ENCODE measurements at places on chromosomes 12 and 14.

GRCh38 chr14:100868621-100869370, 34.7 kb downstream of the RTL1 start:
- DNase-seq: no peak

DNA sequence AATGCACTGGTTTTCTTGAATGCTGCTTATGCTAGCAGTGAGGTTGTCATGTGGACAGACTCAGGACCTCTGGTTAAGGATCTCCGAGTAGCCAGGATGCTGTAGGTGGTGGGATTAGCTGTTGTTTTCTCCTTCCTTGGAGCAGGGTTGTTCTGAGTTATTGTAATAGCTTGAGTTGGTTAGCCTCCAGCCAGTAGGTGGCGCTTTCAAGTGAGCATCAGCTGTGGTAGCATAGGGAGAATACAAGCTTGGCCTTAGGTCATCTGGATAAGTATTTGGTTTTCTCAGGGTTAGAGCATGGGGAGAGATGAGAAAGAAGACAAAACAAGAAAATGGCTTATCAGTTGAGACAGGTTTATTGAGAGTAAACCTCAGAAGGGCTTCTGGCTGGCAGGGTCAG, 299.7 kb upstream of the FBXO33 start:
- no peak for DNase-seq

DNA sequence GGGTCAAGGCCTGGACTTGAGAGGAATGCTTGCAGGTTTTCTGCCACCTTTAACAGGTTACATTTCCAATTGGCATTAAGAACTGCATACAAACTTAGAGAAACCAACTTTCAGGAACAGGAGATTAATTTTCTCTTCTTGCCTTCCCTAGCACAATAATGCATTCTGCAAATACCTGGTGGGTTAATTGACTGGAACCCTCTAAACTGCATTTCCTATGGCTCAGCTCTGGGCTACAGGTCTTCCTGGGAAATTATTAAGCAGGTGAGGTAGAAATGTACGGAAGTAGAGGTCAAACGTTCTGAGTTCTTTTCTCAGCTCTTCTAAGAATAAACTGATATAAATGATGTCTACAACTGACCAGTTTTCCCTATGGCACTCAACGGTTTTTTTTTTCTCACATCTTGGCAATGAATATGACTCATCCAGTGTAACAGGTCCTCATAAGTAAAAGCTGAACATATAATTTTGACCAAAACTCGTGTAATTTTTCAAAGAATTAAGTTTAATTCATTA, 144.9 kb upstream of the PELI2 start:
- no peak for DNase-seq

GRCh38 chr12:52355176-52355575, 12.1 kb downstream of the KRT85 start:
- no peak for DNase-seq

DNA sequence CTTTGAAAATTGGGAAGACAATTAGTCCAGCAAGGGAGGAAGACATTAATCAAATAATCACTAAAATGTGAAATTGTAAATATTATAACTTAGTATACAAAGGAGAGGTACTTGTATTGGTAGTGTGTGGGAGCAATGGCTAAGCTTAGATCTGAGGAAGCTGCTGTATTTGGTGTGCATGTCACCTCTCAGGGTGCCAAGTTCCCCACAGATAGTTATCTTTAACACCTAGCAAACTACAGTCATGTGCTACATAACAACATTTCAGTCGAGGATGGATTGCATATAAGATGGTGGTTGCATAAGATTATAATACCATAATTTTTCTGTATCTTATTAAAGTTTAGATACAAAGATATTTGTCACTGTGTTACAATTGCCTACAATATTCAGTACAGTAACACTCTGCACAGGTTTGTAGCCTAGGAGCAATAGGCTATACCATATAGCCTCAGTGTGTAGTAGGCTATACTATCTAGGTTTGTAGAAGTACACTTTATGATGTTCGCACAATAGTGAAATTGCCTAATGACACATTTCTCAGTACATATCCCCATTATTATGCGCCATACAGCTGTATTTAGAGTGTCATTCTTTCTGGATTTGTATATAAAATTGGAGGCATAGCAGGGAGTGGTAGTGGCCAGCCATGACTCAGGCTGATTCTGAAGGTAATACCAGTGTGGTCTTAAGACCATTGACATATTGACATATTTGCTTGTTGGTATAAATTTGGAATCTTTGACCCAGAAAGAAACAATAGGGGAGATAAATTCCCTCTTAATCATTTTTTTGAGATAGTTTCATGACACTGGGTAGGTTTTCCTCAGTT, 55.8 kb downstream of the RAD51B start:
- DNase-seq: no peak

GRCh38 chr14:100819453-100819828, 6.5 kb upstream of the MEG3 start:
- no peak for DNase-seq

GRCh38 chr12:82745807-82746206, 59.1 kb downstream of the TMTC2 start:
- DNase-seq: no peak

DNA sequence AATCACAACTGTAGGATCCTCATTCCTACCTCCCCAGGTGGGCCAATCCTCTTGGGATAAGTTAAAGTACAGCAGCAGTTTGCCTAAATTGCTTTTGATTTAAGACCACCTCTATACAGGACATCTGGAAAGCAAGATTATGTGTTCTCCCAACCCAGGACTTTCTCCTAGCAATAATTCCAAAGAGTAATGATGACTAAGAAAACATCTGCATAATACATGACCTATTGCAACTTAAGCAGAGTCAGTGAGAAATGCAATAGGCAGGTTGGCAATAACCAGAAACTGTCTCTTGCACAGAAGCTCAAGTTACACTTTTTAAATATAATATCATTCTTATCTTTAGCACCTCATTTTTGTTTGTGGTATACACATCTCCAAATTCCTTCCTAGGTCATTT, 275.4 kb downstream of the TRHDE start:
- DNase-seq: no peak

DNA sequence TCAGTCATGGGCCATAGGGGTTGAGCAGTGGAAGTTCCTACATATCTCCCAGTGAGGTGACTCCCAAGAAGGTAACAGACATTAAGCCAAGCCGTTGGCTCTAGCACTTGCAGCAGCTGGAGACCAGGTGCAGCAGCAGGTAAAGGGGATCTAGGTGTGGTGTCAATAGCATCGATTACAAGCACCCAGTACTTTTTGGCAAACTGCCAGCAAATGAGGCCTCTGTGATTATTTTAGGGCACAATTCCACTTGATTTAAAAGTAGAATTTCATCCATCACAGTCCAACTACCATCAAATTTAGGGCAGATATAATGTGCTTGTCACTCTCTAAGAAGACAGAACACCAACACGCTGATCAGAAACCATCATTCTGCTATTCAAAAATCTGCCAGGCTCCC, 224.1 kb upstream of the EGLN3 start:
- no peak for DNase-seq

DNA sequence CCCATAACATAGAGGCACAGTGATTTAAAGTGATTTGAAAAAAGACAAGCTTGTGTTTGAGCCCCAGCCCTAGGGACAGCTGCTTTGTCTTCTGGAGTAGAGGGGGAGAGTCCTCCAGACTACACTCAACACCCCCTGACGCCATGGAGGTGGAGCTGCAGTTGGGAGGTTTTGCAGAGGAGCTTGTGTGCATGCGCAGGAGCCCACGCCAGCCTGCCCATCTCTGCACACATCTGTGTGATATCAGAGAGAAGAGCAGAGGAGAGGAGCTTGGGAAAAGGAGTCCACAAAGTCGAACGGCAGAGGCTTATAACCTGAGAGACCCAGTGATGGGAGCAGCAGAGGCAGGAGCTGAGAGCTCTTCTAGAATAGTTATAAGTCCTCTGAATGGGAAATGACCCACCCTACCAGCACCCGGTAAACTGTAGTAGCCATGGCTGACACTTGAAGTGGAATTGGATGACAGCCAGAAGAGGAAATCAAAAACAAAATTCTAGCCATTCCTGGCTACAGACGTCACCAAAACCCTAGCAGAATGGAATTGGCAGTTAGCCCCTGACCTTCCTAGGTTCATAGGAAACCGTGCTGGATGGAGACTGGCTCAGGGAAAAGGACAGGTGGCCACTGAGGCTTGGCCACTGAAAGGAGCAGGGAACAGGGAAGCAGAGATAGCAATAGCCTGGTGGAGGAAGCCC, 185.1 kb upstream of the VASH1 start:
- no peak for DNase-seq

DNA sequence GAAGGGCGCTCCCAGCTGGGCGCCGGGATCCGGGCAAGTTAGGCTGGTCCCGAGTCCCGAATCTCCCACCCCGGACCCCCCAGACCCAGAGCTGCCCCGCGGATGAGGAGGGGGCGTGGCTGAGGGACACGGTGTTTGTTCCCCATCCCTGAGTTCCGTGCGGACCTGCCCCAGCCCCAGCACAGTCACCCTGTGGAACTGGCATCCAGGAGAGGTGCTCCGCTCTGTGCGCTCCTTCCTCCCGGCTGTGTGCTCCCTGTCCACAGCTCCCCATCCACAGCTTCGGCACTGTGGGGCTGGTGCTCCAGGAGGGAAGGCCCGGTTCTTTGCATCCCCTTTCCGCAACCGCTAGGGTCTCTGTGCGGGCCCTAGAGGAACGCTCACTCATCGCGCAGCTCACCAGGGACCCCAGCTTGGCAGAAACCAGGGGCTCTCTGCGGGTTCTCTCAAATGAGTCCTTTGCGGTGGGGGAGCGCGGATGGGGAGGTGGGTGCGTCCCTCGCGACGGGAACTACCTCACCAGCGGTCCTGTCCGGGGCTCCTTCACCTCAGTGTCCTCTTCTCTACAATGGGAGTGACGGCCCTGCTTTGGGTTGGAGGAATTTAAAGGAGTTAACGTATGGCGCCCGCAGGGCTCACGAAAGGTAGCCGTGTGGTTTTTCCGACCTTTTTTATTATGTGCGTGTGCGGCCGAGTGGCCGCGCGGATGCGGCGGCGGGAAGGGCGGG, 845 bp downstream of the TMEM132C start:
- no peak for DNase-seq

DNA sequence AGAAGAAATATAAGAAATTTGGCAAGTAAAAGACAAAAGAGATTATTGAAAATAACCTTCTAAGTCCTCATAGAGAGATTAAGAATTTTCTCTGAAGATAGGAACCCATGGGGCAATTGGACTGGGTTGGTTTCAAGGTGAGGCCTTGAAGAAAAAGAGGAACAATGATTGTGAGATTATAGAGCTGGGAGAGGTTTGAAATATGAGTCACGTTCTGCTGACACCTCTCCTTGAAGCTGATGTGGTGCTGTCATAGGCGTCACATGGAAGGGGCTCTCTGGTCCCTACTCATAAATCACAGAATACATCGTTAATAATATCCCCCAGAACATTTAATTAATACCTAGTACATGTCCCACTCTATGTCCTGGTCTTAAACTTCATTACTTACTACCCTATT, 227.6 kb upstream of the PDE3A start:
- DNase-seq: no peak

GRCh38 chr12:11633968-11634367, 15.5 kb upstream of the ETV6 start:
- DNase-seq: no peak

DNA sequence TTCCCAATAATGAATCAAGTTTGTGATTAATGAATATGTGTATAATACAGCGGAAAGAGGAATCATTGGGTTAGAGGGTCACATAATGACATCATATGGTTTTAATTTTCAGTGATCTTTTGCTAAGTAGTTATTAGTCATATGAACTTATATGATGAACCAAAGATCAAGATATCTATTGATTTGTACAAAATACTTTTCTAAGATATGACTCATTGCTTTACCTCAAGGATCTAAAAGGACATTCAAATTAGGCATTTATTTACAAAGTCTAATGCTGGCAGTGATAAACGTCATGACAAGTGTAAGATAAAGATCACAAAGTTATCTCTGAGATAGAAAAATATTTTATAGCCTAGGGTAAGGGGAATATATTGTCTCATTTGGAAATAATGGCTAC, 417.8 kb downstream of the RPL10L start:
- DNase-seq: no peak

DNA sequence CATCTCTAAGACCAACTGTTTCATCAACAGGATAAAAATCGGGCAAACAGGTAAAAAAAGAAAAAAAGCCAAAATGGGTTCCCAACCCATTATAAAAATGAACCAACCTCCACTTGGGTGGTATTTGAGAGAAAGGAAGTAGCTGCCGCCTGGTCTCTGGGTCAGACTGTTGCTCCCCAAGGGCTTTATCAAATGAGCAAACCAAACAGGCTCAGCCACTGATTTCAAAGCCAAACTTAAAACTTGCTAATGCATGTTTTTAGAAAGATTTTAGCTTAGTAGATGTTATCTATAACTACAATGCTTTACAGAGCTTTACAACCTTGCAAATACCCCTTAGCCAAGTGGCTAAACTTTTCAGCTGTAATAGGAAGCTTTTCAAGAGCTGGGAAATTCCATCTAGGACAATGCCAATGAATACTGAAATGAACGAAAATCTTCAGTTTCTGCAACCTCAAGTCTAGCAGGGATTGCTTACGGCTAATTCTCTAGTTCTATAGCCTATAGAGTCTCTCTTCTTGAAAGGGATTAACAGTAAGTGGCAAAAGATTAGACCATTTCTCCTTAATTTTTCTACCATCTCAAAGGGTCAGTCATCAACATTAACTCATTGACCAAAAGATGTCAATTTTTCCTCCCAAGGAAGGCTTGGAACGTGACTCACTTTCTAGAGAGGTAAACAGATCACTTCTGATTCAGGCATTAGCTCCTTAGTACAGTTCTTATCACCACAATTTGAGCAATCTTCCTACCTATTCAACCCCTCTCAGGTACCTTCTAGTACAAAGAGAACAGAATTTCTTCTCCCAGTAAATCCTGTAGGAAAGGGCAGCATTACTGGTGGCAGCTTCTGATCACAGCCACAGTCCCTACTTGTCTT, 4.2 kb downstream of the PPM1H start:
- DNase-seq: no peak

DNA sequence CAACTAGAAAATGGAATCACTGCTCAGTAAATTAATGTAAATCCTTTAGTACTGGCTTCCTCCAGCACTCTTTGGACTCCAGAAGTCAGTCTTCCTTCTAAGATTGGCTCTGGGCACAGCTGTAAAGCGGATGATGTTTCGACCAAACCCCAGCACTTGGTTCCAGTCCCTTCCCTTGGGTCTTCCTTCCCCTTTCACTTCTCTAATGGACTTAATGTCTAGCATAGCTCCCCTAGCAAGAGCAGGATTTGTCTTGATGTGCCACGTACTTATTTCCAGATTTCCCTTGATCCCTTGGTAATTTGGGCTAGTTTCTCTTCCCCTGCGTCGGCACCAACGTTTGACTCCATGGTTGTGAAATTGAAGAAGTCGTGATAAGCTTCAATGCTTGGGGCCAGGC, 28.3 kb downstream of the C12orf75 start:
- DNase-seq: no peak

DNA sequence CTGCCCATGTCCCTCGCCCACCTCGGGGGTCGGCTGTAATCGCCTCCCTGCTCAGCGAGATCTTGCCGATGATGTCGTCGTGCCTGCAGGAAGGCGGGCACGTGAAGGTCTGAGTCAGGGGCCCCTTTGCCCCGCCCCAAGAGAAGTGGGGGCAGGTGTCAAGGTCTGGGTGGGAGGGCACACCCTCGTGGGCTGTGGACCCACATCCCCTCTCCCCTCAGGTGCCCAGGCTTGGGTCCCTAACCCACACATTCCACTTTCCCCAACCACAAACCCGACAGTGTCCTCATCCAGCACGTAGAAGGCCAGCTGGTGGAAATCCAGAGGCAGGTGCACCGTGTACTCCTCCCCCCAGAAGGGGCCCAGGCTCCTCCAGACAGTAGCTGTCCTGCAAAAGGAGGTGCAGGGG, 7.8 kb downstream of the RASAL1 start:
- DNase-seq: no peak
